NCI-H510A (cell line): ENCODE measurements at places on chromosomes 12 and 14.

DNA sequence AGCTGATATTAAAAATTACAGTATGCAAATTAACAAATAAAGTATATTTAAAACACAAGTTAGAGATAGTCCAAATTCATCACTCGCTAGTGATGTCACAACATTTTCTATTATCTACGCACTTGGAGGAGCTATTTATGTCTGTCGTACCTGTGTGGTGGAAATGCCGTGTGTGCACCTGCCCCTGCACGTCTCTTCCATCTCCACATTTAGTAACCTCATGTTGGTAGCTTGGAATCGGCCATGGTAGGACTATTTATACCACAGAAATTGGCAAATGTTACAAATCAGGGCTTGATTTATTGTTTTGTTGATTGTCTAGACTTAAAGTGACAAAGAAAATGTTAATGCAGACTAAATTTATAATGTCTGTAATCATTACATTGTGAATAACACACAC is 62.6 kb upstream of the NTF3 start:
- DNase-seq = no peak

GRCh38 chr14:89618811-89619551 is 201.9 kb upstream of the FOXN3 start:
- DNase-seq = peak; percentile 45

- no peak for DNase-seq
Observed at GRCh38 chr12:19998411-19998810, 369.9 kb upstream of the PDE3A start.

- no peak for DNase-seq
Observed at GRCh38 chr12:131422744-131423143, 288.1 kb upstream of the SFSWAP start.

- DNase-seq = no peak
Observed at GRCh38 chr14:91015435-91015834, 45.0 kb downstream of the RPS6KA5 start.

DNA sequence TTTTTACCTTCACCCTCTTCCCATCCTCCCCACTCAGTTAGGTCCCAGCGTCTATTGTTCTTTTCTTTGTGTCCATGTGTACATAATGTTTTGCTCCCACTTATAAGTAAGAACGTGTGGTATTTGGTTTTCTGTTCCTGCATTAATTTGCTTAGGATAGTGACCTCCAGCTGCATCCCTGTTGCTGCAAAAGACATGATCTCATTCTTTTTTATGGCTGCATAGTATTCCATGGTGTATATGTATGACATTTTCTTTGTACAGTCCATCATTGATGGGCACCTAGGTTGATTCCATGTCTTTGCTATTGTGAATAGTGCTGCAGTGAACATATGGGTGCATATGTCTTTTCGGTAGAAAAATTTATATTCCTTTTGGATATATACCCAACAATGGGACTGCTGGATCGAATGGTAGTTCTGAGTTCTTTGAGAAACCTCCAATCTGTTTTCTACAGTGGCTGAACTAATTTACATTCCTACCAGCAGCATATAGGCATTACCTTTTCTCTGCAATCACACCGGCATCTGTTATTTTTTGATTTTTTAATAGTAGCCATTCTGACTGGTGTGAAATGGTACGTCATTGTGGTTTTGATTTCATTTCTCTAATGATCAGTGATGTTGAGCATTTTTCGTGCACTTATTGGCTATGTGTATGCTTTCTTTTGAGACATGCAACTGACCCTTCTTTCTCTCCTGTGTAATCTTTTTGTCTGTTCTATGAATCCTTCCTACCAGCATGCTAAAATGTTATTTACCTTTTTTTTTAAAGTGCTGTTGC is 279.7 kb upstream of the AMIGO2 start:
- DNase-seq = no peak

- peak; percentile 73 for DNase-seq
Observed at GRCh38 chr12:79016181-79016580, 151.6 kb downstream of the SYT1 start.

GRCh38 chr12:57868221-57868620 is 21.7 kb upstream of the CTDSP2 start:
- DNase-seq = no peak

DNA sequence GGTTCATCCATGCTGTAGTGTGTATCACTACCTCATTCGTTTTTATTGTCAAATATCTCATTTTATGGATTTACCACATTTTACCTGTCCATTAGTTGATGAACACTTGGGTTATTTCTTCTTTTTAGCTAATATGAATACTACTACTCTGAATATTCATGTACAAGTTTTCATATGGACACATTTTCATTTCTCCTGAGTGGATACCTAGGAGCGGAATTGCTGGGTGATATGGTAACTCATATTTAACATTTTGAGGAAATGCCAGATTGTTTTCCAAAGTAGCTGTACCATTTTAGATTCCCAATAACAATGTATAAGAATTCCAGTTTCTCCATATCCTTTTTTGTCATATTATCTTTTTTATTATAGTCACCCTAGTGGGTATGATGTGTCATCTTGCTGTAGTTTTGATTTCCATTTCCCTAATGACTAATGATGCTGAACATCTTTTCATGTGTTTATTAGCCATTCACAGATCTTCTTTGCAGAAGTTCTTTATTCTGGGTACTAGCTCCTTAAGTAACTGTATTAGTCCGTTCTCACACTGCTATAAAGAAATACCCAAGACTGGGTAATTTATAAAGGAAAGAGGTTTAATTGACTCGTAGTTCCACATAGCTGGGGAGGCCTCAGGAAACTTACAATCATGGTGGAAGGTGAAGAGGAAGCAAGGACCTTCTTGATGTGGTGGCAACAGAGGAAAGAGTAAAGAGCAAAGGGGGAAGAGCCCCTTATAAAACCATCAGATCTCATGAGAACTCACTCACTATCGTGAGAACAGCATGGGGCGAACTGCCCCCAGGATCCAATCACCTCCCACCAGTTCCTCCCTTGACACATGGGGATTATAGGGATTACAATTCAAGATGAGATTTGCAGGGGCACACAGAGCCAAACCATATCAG is 11.9 kb downstream of the NRDE2 start:
- no peak for DNase-seq

DNA sequence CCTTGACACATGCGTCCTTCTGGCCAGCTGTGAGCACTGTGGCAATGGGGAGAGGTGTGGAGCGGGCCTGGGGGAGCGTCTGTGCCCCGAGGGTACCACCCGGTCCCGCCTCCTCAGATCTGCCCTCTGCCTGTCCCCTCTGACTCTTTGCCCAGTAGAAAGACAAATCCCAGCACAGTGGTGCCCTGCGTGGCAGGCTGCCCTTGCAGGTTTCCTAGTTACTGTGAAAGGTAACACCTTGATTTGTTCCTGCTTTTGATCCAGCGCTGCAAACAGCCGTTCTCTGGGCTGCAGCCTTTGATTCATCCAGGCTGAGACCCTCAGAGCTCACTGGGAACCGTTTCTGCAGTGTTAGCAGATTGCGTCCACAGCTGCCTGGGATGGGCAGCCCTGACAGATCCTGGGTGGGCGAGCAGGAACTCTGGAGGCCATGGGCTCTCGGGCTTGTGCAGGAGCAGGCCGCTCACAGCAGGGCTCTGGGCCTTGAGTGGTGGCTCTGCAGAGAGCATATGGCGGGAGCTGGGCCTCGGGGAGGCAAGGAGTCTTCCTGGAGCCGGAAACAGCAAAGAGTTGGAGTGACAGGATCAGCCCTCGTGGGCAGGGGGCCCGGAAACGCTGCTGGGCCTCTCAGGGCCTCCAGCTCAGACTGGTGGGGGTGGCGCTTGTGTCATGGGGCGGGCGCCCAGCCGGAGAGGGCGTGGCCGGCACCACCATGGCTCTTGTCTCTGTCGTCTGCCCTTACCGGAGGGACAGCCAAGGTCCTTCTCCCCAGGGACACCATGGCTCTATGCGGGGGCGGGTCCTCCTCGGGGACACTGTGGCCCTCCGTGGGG is 16.6 kb downstream of the FBRSL1 start:
- no peak for DNase-seq

DNA sequence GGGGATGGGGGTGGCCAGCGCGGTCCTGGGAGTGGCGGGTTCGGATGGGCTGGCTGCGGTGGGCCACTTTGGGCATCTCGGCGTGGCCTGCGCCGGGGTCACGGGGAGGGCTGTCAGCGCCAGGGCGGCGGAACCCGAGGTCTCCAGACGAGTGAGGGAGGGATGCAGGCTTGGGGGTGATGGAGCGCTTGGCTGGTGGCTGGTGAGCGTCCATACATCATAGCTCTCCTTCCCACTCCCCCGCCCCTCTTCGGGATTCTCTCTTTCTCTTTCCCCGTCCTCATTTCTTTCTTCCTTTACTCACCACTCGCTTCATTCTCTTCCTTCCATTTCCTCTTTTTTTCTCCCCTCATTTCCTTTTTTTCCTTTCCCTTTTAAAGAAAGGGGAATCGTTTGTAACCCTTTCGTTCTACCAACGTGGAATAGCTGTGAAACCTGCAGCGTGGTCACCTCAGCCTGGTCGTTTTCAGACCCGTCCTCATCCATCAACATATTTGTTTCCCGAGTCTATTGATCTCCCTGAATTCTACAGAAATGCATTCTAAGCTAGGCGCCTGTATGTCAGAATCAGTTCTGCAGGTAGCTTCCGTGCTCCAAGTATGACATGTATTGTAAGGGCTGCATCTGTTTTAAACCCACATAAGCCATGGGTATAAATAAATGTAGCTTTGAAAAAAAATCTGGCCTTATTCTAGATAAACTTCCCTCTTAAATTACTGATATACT is 260.3 kb upstream of the E2F7 start:
- DNase-seq = no peak

DNA sequence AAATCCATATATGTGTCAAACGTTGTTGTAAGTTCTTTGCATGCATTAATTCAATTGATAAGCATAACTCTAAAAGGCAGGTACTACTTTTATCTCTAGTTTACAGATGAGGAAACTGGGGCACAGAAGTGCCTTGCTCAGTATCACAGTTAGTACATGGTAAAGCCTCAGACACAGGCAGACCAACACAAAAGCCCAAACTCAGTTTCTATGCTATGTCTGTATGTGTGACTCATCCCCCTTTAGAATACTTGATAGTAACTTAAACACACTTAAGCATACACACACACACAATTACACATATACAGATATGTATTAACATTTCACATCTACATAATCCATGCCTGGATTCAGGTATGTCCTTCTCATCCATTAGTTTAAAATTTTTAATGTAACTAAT is 88.0 kb downstream of the EPS8 start:
- no peak for DNase-seq

- no peak for DNase-seq
Observed at GRCh38 chr14:54662491-54663133, 95.7 kb downstream of the SAMD4A start.

DNA sequence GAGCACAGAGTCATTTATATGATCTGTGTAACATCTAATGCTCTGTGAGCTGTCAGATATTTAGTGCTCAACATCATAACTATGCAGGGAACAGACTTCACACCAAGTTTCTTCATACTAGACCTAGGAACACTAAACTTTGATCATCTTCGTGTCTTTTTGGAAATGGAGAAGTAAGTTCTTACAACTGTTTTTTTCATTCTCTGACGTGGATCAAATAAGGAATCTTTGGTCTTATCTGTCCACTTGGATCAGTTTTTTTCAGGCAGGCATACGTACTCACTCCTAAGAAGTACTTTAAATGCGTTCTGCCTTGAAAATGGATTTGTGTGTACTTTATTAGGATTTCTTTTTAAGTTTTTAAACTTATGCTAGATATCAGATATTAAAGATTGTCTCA is 191.0 kb downstream of the FBXL14 start:
- DNase-seq = no peak

DNA sequence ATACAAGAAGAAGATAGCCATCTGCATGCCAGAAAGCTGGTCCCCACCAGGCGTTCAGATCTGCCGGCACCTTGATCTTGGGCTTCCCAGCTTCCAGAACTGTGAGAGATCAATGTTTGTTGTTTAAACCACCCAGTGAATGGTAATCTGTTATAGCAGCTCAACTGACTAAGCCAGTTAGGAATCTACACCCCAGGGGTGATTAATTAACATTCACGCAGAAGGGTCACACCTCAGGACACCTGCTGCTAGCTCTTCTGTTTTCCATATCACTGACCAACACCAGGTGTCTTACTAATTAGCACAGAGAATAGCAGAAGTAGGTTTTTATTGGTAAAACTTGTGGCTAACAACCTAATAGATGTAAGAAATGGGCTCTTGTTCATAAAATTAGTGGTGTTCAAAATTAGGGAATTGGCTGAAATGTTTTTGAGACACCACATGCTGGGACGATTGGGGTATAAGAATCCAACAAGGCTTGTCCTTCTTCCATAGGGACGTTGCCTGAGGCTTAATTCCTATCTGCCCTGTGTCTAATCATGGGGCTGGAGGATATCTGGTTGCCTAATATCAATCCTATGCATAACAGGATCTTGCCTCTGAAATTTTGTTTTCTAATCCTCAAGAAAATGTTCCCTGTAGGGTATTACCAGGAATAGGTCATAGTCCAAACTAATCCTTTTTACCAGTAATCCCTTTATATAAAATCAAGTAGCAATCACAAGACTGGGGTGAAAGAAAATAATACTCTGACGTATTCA is 42.0 kb upstream of the CHST11 start:
- no peak for DNase-seq

GRCh38 chr14:76131071-76131965 is 20.4 kb upstream of the GPATCH2L start:
- no peak for DNase-seq

DNA sequence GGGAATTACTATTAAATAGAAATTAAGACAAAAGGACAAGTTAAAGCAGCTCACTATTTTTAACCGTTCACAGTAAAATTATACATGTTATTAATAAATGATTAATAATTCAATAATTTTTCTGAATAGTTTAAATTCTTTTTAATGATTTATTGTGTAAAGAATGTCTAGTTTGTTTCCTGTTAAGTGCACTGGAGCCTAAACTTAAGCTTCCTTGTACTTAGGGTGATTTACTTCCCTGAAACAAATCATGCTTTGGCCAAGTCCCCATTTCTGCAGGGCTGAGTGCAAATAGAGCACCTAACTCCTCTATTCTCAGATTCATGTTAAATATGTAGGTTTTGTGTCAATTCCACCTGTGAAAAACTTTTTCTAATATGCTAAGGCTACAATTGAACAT is 188.9 kb upstream of the PDZRN4 start:
- no peak for DNase-seq

- DNase-seq = no peak
Observed at GRCh38 chr12:10082117-10082874, 16.5 kb downstream of the CLEC1A start.

DNA sequence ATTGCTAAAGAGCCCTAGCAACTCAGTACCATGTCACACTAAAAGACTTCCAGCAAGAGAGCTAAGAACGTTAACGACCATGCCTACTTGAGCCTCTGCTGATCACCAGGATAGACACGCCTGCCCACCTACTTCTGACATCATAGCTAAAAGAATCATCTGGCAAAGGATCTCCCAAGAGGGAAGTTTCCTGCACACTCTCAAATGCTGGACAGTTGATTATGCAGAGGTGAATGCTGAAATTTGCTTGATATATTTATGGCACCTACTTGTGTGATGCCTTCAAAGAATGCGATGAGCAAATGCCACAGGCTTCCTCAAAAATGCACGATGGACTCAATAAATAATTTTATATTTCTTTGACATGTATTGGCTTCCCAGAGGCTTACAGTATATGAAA is 113.6 kb downstream of the GALC start:
- DNase-seq = no peak

GRCh38 chr14:60642270-60643140 is 6.8 kb downstream of the SIX1 start:
- DNase-seq = no peak

- DNase-seq = no peak
Observed at GRCh38 chr12:40022850-40023249, 83.0 kb downstream of the SLC2A13 start.
